ENCODE measurements at places on chromosomes 6 and 20.

GRCh38 chr20:44701118-44701857 is 13.9 kb upstream of the CCN5 start:
- H3K36me3 ChIP-seq: no peaks in the 10 kb centered on the region
- no peak for DNase-seq
- H3K4me3 ChIP-seq: no peak overlapping the region
- H3K4me1 ChIP-seq: peaks cover 20% of the 10 kb centered on the region
- no peak overlapping the region for H3K27ac ChIP-seq
- no peaks in the 10 kb centered on the region for H3K27me3 ChIP-seq

DNA sequence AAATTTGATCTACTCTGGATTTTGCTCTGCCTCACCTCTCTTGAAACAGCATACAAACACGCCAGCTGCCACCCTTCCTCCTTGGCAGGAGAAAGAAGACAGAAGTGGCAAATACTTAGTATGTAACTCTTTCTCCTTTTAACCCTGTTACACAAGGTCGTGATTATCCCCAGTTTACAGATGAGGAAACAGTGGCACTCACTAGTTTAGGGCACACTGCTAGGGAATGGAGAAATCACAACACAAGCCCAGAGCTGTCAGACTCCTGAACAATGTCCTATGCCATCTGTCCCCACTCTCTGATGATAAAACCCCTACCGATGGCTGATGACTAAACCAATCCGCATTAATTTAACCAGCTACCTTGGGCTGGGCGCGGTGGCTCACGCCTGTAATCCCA is 79.7 kb downstream of the FGD2 start:
- H3K36me3 ChIP-seq: no peaks in the 10 kb centered on the region
- H3K27me3 ChIP-seq: no peaks in the 10 kb centered on the region
- no peak for DNase-seq
- no peak overlapping the region for H3K4me3 ChIP-seq
- peaks cover 2% of the 10 kb centered on the region for H3K4me1 ChIP-seq
- no peak overlapping the region for H3K27ac ChIP-seq

GRCh38 chr6:3356056-3356823 is 97.5 kb downstream of the PSMG4 start:
- peak overlapping the region; percentile 38 for H3K4me3 ChIP-seq
- DNase-seq: peak; percentile 85
- H3K4me1 ChIP-seq: peaks cover 41% of the 10 kb centered on the region
- H3K27me3 ChIP-seq: no peaks in the 10 kb centered on the region
- peak overlapping the region; percentile 88 for H3K27ac ChIP-seq

DNA sequence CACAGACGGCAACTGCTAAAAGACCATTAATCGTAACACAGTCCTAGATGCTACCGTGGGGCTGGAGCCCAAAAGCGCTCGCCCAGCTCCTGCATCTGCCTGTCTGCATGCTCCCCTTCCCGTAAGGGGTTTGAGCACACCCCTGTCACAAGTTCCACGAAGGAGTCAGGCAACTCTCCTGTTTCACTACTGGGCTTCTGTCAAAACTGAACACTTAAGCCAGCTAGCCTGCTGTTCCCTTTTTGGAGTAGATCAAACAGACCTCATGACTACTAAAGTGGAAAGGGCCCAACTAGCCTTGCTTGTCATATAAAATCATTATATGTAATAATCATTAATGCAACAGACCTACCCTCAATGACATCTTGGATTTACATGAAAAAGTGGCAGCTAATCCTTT is 61.3 kb downstream of the TRMT11 start:
- peaks cover 5% of the 10 kb centered on the region for H3K36me3 ChIP-seq
- H3K4me3 ChIP-seq: no peak overlapping the region
- no peaks in the 10 kb centered on the region for H3K27me3 ChIP-seq
- no peak for DNase-seq
- H3K4me1 ChIP-seq: no peaks in the 10 kb centered on the region
- H3K27ac ChIP-seq: no peak overlapping the region

GRCh38 chr6:30219244-30219643 is 6.0 kb upstream of the TRIM26 start:
- H3K27ac ChIP-seq: no peak overlapping the region
- H3K4me1 ChIP-seq: peaks cover 4% of the 10 kb centered on the region
- no peak overlapping the region for H3K4me3 ChIP-seq

All from spinal cord (tissue), 10 donors.